ENCODE measurements at places on chromosomes 1 and 21.

DNA sequence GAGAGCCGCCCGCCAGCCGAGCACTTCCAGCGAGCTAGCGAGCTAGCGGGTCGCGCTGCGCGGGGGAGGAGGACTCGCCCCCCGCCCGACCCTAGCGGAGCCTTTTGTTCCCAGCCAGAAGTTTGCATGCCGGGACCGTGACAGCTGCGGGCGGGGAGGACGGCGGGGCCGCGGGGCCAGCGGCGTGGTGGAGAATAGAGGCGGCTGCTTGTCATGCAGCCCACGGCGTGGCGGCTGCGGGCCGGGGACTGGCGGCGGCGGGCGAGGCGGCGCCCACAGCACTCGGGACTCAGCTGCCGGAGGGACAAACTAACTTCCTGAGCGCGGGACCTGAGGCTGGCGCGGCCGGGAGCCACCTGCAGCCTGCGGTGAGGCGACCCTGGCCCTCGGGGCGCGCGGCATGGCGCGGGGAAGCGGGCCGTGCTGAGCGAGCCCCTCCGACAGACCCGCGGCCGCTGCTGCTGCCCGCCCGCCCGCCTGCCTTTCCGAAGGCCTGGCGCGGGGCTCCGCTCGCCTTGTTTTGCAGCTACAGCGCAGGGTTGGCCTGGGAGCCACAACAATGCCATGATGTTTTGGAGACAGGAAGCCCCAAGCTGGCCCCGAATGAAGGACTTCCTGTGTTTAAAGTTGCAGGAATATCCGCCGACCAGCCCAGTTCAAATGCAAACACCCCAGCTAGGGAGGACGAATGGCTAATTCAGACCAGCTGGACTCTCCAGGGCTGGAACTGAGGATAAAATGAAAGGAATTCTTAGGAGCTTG lies 82.2 kb upstream of the BMP8A start:
- peak; percentile 57 for DNase-seq

DNA sequence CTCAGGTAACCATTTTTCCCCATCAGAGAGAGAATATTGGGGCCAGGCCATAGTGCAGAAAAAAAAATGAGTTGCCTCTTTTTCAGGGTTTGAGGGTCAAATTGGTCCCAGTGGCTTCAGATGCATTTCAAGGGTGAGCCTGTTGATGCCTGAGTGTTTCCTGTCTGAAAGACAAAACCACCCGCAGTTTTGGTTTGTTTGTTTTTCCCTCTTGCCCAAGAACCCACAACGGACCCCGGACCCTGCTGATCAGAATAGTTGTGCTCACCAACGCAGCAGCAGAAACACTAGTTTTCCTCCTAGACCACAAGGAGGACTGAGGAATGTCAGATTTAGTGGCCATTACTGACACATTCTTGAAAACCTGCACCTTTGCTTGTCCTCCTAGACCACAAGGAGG lies 1433.1 kb downstream of the PLA2G4A start:
- no peak for DNase-seq

DNA sequence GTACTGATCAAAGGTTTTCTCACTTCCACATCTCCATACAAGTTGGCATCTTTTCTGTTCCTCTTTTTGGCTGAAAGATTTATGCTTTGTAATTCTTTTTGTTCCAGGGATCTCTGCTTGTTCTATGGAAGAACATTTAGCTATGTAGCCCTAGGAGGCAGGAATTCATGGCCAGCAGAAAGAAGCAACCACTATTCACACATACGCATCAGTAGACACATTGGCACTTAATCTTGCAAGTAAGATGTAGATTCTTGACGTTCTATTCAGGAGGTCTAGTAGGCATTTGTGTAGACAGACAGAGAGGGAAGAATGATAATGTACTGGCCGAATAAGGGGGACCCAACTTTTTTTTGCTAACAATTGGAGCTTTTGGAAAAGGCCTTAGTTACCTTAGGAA lies 336.0 kb downstream of the NUF2 start:
- no peak for DNase-seq

DNA sequence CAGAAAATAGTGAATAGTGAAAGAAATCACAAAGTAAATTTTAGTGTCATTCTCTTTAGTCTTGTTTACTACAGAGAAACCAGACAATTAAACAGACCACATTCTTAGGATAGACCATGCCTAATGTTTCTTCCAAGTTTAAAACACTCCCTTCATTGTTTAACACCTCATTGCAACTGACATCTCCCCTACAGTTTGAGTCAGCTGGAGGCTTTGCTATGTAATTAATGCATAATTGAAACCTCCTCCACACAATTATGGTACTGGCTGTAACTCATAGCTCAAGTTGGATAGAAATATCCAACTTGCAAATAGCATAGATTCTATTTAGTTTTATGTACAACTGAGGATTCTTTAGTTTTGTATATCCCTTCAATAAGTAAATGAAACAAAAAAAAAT lies 35.2 kb upstream of the B3GALT2 start:
- DNase-seq: no peak

DNA sequence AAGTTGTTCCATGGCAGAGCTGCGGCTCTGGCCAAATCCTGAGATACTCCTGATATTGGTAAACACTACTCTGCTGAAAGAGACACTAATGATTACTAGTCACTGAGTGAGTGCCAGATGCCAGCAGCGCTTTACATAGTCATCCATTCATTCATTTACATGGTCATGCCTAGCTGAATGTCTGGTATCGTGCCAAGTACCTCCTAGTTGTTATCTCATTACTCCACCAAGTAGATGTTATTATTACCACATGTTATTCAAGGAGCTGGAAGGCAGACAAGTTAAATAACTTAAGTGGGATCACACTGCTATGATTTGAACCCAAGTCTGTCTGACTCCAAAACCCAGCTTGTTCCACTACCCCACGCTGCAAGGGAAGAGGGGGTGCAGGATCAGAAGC lies 4.7 kb downstream of the OLFML2B start:
- DNase-seq: no peak

- DNase-seq: peak; percentile 68
Observed at GRCh38 chr21:39125752-39126485, 57.3 kb downstream of the PSMG1 start.

DNA sequence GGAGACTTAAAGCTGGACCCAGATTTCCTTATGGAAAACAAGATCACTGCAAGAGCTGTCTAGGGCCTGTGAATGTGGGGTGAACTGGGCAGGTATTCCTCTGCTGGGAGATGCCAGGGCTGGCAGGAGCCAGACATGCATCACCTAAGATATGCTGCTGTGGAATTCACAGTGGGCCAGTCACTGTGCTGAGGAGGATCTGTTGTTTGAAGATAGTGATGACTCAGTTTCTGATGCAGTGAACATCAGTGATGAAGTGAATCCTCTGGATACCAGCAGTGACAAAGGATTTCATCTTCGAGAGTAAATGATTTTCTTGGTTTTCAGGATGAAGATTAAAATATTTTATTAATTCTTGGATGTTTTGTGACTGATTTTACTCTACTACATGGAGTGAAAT lies 29.9 kb upstream of the CAMSAP2 start:
- DNase-seq: no peak
